Activated CD8-positive, alpha-beta memory T cell treated with anti-CD3 and anti-CD28 coated beads for 24 hours (primary cell): ENCODE measurements at places on chromosomes 4 and X.

DNA sequence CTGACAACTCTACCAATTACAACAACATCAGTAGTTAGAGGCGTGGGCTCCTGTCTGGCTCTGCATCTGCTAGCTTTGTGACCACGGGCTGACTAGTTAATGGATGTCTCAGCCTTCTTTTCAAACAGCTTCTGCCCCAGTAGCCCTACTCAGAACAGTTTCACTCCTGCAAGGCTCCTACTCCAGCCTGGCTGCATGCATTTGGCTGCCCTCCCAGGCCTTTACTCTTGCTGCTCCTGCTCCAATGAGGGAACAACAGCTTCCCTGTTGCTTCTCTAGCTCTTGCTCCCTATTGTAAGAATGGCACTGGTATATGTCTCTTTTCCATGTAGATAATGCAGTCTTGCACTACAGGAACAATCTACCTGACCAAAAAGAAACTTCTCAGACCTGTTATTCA is 93.3 kb downstream of the TTC29 start:
- no peak for DNase-seq

GRCh38 chr4:157095716-157096115 is 19.8 kb downstream of the GLRB start:
- DNase-seq = no peak

- DNase-seq = no peak
These were observed 3.7 kb downstream of the ATP6AP1 start for GRCh38 chrX:154432210-154432609.

GRCh38 chr4:71239365-71239764 is 99.5 kb upstream of the SLC4A4 start:
- DNase-seq = no peak

DNA sequence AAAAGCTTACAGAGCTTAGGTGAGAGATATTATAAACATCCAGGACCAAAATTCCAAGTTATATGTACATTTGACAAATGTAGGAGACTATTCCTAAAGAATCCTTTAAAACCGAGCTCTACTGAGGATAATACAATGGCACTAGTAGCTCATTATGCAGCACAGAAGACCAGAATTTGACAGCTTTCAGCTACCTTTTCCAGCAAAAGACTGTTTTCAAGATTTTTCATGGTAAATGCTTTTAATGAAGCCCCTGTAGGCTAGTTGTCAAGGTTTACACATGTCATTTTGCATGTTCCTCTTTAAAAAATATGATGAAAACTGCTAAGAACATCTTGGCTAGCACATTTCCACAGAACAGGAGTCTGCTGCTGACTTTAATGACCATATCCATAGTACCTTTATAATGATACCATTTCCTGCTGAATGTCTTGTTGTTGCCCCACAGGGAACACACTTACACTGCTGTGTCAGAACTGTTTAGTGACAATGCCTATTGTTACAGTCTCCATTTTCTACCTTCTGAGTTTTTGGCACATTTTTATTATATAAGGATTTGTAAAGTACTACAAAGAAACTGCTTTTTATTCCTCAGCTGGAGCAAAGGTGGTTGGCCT is 1382.3 kb downstream of the RAPGEF2 start:
- no peak for DNase-seq

DNA sequence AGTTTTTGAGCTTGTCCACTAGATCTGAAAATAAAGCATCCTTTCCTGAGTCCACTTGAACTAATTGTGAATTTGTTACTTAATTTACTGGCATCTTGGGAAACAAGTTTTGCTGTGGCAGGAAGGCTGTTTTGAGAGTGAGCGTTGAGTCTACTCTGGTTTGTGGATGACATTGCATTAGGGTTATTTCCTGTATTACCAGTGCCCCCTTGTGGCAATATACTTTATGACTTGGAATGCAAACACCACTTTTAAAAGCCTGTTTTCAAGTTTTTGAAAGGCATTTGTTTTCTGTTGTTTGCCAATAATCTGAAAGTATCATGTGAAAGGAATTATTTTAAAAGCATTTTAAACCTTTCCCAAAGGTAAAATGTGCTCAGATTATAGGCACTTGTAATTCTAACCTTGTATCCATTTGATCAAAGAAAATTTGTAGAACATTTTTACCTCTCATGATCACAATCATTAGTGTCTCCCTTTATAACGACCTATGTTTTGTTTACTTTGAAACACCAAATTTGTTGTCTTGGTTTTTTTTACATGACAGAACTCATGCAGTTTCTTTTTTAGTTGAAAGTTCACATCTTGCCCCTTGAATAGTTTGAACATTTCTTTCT is 18.0 kb upstream of the CYP2U1 start:
- DNase-seq = no peak

GRCh38 chr4:173318648-173319211 is 15.4 kb downstream of the HMGB2 start:
- DNase-seq = no peak

- no peak for DNase-seq
These were observed 383.6 kb downstream of the ADGRL3 start for GRCh38 chr4:61583696-61584095.

DNA sequence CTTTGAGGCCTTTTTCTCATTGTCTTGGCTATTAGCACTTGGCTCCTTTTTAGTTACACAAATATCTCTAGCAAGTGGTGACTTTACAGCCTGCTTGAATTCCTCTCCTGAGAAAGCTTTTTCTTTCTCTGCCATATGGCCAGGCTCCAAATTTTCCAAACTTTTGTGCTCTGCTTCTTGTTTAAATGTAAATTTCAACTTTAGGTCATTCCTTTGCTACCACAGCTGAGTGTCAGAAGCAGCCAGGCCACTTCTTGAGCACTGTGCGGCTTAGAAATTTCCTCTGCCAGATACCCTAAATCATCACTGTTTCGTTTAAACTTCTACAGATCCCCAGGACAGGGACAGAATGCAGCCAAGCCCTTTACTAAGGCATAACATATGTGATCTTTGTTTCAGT is 222.4 kb downstream of the FBXO8 start:
- DNase-seq = no peak

GRCh38 chr4:48093991-48094416 is 40.0 kb downstream of the TXK start:
- no peak for DNase-seq

DNA sequence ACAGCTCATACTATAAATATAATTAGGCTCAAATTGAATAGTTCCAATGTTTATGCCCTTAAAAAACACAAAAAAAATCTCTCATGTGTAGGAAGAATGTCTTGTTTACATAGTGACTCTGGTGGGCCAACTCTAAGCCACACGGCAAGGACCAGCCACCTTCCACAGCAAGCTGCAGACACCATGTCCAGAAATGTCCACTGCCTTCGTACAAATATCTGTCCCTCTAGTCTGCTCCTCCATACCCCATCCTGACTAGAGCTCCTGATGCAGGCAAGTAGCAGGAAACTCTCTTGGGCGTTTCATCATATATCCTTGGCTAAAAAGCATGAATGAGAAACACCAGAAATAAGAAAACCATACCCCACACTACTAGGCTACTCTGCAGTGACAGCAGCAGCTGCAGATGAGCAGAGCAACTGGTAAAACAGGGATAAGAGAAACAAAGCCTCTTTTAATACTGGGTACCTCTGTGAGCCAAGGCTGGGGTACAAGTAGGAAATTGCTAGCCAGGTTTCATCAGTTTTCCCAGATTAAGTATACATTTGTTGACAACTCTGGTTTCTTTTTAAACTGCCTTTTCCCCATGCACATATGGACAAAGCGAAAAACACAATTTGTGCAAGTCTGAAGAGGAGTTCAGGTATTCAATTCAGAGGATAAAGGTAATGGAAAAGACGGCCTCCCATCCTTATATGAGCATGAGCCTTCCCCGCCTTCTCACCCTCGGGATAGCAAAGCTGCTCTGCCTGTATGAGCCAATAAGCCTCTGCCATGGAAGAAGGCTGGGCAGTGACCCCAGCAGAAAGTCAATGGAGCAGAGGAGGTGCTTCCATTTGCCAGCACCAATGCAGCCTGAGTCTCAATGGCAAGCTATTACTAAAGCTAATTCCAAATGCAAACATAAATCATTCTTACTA is 245.4 kb downstream of the DCLK2 start:
- no peak for DNase-seq

- DNase-seq = no peak
These were observed 405.9 kb upstream of the MAD2L1 start for GRCh38 chr4:120472447-120473131.

- DNase-seq = no peak
These were observed 28.4 kb upstream of the FBXW7 start for GRCh38 chr4:152564336-152564735.

GRCh38 chr4:126959056-126959745 is 673.6 kb upstream of the INTU start:
- DNase-seq = no peak

DNA sequence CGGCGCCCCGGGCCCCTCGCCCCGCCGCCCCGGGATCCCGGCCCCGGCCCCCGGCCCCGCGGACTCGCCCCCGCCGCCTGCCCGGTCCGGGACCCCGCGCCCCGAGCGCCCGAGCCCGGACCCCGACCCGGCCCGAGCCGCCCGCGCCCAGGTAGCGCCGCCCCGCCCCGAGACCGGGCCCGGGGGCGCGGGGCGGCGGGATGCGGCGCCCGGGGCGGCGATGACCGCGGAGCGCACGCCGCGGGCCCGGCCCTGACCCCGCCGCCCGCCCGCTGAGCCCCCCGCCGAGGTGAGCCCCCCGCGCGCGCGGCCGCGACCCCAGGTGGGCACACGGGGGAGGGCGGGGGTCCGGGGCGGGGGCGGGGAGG is 224 bp downstream of the FGFRL1 start:
- DNase-seq = no peak

DNA sequence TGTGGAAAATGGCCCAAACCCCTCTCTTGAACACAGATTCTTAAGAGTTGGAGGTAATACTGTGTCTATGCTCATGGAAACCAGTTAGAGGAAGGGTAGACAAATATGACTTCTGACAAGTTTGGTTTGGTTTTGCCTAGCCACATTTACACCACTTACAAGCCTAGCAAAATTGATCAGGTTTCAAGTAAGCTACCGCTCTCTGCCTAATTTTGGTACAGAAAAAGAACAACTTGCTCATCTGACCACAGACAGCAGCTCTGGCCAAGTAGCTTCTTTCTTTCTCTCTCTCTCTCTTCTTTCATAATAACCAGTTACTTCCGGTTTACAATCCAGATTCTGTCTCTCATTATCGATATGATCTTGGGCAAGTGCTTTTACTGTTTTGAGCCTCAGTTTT is 260.0 kb downstream of the GLUD2 start:
- DNase-seq = no peak

GRCh38 chr4:63080934-63081333 is 1328.3 kb downstream of the TECRL start:
- no peak for DNase-seq

DNA sequence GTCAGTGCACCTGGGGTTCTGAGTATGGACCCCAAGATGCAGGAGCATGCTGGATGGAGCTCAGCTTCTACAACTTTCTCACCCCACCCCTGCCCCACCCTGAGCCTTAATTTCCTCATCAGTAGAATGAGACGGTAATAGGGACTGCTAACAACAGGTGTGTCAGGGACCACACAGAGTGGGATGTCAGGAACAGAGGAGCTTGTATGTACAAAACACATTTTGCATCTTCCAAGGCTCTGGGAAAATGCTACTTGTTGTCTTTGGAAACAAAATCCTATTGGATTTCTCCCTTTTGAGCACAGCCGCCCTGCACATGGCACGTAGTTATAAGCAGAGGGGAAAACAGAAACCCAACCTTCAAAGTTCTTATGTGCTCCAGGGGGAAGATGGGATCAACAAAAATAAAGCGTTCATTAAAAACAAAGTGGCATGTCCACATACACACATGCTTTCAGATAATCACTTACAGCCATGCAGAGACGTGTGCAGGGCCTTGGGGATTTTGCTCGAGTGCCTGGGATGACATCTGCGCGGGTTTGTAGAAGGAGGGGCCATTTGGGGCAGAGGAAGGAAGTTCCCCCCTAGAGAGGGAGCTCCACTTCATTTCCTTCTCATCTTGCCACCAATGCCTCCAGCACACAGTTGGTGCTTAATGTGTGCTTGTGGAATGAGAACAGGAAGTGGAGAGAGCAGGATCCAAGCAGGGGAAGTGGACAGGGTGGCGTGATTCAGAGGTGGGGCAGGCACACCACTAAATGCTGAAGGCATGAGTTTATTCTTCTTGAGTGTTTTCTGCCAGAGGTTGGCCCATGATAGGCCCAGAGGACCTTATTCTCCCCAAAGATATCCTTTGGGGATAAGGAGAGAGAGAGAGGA is 138.9 kb downstream of the SMIM20 start:
- DNase-seq = no peak

DNA sequence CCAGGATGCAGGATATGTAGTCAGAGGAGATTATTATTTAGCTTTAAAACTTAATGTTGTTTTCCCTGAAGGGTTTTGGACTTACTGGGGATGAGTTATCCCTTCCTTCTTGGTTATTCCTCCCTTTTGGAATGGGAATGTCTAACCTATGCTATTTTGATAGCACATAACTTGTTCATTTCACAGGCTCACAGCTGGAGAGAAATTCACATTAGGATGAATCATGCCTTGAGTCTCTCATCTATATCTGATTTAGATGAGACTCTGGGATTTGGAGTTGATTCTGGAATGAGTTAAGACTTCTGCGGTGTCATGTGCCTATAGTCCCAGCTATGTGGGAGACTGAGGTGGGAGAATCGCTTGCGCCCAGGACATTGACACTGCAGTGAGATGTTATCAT is 81.1 kb downstream of the ATP11C start:
- no peak for DNase-seq

DNA sequence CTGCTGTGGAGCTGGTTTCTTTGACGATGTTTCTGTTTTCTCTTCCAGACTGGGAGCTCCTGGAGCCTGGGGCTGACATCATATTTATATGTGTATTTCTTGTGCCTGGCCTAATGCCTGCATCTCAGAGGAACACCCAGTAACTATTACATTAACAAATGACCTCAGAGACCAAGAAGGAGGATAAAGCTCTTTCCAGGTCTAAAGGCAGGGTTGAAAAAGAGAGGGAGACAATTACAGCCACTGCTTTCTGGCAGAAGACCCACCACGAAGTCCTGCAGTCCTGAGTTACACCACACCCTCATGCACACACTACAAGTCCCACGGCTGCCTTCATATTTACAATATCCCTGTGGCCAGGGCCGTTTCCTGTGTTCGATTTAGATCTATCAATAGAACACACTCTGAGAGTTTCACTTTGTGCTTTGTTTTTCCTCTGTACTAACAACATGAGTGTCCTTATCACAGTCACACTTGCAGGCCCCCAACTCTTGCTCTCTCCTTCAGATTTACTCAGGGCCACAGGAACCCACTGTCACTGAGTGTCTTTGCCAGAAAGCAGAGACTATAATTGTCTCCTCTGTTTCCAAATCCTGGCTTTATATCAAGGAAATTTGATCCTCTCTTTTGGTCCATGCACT is 535.5 kb downstream of the MID1IP1 start:
- no peak for DNase-seq

DNA sequence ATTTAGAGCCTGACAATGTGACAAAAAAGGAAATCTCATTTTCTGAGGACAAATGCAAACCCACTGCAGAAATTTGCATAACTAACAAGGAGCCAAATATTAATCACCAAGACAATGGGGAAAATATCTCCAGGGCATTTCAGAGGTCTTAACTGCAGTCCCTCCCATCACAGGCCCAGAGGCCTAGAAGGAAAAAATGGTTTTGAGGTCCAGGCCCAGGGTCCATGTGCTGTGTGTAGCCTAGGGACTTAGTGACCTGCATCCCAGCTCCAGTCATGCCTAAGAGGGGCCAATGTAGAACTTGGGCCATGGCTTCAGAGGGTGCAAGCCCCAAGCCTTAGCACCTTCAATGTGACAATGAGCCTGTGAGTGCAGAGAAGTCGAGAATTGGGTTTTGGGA is 44.2 kb downstream of the P2RY10 start:
- no peak for DNase-seq
